ENCODE measurements at places on chromosomes 3 and 15.

- no peak for DNase-seq
Measured at GRCh38 chr15:59327942-59328341, 44.7 kb downstream of the MYO1E start.

DNA sequence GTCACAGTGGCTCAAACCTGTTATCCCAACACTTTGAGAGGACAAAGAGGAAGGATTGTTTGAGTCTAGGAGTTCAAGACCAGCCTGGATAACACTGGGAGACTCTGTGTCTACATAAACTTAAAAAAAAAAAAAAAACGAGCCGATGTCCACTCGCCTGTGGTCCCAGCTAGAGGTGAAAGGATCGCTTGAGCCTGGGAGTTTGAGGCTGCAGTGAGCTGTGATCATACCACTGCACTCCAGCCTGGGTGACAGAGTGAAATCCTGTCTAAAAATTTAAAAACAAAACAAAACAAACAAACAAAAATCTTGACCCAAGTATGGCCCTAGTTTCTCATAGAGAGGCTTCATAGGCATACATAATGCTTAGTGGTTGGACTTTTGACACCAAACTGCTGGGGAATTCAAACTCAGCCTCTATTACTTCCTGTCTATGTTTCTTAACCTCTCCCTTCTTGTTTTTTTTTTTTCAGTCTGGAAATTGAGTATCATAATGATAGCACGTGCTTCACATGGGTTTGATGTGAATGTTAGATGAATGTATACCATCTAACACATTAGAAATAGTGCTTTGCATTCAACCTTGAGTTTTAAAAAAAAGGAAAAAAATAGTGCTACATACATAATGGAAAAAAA lies 46.4 kb upstream of the CAPN7 start:
- no peak for DNase-seq

- DNase-seq: no peak
Measured at GRCh38 chr3:100630664-100631063, 21.3 kb downstream of the ADGRG7 start.

DNA sequence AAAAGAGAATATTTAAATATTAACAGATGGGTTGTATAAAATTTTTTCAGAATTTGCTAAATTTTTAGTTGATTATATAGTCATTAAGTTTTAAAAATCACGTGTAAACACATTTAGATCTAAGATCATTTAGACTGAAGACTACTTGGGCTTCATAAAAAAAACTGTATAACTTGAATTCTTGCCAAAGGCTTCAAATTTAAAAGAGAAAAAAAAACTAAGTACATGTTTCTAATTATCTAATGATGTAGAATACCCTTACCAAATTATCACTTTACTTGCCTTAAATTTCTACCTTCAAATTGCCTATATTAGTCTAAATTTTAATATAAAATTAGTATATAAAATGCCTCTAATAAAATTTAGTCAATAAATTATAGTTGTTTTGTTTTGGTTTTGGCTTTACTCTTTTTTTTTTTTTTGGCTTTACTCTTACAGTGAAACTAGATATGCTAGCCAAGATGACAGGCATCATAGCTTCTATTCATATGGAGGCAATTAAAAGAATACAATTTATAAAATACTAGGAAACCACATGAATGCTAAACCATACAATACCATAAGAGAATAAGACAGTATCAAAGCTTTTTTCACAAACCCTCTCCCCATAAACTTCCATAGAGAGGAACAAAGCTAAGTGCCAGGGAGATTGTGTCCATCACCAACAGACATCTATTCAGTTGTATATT lies 183.1 kb upstream of the KCNMB2 start:
- no peak for DNase-seq

- DNase-seq: no peak
Measured at GRCh38 chr3:193842029-193842798, 249.2 kb downstream of the OPA1 start.

DNA sequence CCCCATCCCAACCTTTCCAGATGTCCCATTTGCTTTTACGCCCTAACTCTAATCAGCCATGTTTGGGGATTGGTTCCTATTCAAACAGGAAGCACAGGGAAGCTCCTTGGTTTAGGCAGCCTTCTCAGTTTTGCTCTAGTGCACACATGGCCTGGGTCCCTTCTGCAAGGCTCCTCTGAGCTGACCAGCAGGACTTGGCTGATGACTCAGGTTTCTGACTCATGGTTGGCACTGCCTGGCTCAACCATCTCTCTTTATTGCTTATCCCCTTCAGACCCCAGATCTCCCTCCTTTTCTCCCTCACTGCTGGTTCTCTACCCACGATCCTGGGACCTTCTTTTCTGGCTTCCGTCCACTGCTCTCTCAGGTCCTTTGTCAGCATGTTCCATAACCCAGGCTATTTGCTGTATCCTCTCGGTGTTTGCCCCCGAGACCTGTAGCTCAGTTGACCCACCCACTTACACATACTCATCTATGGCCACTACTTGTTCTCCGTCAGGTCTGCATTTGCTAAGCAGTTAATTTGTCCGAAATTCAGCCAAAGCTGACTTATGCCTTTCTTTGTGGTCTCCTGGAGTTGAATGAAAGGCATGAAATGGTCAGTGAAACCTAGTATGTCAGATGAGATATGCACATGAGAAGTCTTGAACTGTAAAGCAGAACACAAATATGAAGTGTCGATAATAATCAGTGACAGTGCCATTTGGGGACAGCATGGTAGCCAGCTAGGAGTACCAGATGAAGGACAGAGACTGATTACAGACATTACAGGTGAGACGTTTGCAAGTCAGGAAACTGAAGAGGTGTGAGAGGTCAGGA lies 323.5 kb upstream of the ROPN1 start:
- DNase-seq: no peak

GRCh38 chr3:87145553-87145952 lies 81.6 kb upstream of the CHMP2B start:
- DNase-seq: no peak

DNA sequence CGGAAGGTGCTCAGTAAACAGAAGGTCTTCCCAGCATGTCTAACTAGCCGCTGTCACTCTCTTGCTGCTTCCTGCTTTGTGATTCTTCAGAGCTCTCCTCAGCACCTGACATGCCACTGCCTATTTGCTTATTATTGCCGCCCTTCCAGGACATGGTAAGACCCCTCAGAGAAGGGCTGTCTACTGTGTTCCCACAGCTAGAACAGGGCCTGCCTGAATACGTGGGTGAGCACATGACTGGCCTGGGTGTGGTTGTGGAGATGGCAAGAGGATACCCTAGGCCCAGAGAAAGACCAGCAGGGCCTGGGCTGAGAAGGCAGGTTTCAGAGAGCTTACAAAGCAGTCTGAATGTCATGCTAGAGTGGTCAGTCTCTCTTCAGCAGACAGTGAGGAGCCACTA lies 2.4 kb upstream of the EPHB1 start:
- DNase-seq: no peak

DNA sequence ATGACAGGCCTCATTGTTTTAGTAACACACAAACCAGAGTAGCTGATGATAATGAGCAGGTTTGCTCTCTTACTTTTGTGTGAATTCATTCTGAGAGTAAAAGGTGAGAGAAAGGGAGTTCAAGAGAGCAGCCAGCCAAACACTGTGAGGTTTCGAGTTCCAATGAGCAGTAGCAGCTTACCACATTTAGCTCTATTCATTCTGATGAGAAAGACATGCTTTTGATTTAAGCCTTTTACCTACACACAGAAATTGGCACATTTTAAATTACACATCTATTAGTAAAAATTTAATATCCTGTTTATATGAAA lies 28.0 kb downstream of the GLDN start:
- DNase-seq: no peak

DNA sequence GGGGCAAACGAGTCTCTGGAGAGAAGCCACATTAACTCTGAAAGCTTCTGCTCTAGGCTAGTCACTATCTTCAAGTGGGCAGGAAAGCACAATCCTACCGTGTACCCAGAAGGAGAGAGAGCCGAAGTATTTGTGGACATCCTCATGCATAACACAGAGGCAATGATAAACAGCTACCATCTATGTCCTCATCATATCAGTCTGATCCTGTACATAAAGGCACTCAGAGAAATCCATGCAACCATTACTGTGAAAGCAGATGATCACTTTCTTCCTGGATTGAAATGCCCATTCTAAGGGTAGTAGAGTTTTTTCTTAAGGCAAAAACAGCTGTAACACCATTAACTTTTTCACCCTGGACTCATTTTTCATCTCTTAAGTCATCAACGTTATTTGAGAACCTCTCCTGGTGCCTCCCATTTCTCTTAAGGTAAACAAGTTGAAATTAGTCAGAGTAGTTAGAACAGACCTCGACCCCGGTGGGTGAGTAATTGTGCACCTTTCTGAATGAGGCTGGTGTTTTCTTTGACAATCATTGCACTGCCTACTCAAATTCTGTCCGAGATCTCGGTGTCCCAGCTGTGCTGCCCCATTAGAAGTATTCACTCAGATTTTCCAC lies 327.4 kb downstream of the SHQ1 start:
- DNase-seq: no peak

GRCh38 chr3:45962033-45962432 lies 18.8 kb downstream of the CXCR6 start:
- DNase-seq: no peak

All from NCI-H1436 (cell line).